ENCODE measurements at places on chromosomes 2 and 18. TPM values are rescaled to one million over a fixed set of nuclear protein-coding genes. Genes with fewer than 3 reads are reported as not detected.

- DNase-seq: no peak
Observed at GRCh38 chr2:63740943-63741342, 100.8 kb upstream of the UGP2 start.

DNA sequence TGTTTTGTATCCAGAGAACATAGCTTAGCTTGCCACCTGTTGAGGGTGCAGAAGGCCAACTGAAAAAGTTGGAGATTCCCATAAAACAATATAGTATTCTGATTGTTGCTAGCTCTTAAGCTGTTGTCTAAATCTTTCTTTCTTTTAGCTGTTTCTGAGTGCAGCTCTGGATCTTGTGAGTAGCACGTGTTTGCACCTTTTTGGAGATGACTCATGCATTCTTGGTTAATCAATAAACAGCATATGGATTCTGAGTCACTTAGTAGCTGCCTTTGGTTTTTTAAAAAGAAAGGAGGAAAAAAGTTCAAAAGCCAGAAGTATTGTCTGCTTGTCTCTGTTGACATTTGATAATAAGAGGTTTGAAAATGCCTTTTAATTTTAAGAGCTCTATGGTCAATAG is 483.0 kb upstream of the FSIP2 start:
- no peak for DNase-seq

GRCh38 chr2:64426183-64426952 is 27.6 kb upstream of the LGALSL start:
- DNase-seq: no peak

GRCh38 chr2:175234650-175235049 is 53.1 kb upstream of the ATP5MC3 start:
- no peak for DNase-seq

DNA sequence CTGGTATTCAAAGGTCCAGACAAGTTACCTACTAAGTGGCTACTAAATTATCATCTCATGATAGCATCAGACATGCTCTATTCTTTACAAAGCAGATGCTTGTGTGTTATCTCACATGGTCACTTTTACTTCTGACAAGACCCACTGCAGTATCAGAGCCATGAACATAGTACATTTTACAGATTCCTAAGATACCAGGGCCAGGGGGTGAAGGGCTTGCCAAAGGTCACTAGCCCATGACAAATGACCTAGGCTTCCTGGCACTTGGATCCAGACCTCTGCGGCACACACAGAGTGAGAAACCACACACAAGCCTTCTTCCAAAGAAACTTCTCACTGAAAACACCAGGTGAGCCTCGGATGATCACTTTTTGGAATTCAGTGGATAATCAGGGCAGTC is 446.8 kb downstream of the EIPR1 start:
- peak; percentile 15 for DNase-seq

DNA sequence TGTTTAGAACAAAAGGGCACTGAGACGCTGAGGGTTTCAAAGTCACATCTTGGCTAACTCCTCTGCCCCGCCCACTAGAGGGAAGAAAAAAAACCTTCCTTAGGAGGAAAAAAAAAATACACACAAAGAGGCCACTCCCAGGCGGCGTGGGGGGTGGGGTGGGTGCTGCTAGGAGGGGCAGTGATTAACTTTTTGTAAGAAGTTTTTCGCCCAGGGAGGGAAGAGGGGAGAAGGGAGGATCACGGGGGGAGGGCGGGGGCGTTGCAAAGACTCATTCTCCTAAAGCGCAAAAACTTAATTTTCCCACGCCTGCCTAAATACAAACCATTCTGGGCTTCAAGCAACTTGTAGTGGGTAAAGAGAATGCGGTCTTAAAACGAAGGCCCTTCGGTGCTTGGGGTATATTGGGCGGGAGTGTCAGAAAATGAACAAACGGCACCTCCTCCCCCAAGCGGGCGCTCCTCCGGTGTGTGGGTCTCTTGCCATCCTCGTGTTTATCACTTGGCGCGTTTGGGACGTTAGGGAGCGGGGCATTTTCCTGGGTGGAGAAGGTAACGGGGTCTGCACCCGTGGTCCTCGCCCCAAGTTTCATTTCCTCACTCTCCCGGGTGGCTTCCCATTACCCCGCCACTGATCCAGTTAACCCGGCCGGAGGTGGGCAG is 1.7 kb downstream of the CXCR4 start:
- DNase-seq: peak; percentile 74

DNA sequence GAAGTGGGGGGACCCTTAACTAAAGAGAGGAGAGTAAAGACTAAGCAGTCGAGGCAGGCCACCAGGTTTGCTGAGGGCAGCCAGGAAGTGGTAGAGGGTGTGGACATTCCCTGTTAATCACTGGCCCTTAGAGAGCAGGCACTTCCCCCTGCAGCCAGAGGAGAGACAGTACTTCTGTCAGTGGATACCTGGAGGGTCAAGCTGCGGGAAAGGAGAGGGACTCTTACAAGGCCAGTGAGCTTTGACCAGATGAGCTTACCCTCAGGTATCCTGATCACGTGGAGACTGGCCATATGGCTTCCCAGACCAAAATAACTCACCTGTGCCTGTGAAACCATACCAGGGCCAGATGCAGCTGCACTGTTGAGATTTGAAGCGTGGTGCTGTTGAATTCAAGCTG is 28.6 kb downstream of the ITGA6 start:
- DNase-seq: peak; percentile 72

DNA sequence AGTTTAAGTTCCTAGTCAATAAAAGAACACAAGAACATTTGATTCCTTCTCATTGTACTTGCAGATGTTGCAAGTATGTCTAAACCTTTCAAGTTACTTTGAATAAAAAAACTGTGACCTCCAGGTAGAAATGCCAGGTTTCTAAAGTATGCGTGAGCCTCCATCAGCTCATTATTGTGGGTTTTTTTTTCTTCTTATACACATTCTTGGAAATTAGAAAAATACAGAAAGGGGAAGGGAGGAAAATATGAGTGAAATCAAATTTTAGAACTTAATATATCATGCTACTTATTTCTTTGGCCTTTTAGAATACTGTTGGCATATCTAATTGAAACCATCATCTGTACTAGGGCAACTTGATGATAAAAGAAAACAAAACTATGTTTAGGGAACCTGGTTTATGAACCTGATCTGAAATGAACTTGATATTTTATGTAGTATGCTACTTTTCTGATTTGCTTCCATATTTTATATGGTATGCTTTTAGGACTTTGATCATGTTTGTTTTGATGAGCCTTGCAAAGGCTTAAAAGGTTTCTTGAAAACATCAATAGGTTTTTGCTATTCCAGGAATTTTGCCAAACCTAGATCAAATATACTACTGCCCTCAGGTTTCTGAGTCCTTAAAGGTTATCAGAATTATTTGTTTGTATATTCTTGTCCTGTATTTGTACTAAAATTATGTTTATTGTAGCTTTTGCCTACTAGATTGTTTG is 130.7 kb upstream of the MAP3K20 start:
- DNase-seq: no peak

DNA sequence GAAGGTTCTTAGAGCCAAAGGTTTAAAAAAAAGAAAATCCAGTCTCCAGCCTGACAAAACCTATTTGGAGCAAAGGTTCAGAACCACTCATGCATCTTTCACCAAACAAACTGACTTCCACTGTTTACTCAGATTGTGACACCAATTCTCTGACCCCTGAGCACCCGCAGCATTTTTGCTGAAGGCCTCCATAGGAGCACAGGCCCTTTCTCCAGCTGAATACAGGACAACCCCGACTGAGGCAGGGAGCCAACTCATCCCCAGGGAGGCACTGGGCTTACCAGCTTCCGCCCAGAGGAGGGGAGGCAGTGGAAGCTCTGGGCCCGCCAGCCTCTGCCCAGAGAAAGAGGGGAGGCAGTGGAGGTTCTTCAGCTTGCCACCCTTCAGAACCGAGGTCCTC is 51.0 kb upstream of the CNGA3 start:
- no peak for DNase-seq

DNA sequence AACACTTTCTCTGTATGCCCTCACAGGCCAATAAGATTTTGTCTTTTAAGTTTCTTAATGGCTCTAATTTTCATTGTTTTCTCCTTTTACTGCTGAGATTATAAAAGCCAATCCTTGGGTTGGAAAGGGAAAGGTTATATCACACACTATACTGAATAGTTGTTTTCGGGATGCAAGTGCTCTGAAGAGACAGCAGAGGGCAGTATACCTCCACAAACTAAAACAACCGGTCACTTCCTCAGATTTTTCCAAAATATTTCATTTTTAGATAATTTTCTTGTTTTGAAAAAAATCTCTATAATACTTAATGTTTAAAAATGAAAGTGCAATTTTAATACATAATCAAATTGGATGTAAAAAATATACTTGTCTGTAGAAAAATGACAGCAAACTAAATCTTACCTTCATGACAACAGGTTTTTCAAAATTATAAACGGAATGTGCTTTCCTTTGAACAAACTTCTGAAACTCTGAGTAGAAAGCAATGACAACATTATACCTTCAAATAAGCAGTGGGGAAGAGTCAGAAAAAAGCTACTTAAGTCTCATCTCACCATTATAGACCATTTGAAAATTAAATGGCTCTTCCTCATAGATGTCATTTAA is 82.7 kb downstream of the ORC4 start:
- DNase-seq: no peak

DNA sequence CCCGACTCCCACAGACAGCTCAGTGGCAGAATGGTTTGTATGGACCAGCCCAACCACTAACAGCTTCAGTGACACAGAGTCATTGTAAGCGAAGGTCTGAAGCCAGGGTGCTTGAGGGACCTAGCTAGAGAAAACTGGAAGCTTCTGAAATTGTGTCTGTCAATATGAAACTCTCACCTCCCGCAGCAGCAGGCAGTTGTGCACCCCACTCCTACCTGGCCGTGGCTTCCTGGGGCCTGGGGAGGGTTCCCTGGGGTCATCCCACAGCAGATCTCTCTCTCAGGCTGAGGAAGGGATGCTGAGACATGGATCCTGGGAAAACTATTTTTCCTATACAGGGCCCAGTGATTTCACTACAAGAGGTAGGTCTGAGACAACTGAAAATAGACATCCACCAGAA is 229.5 kb downstream of the TFCP2L1 start:
- no peak for DNase-seq

- DNase-seq: no peak
Observed at GRCh38 chr18:75246721-75247610, 36.4 kb downstream of the TSHZ1 start.

- DNase-seq: no peak
Observed at GRCh38 chr2:240835528-240835927, 15.5 kb upstream of the KIF1A start.

GRCh38 chr2:170587922-170588321 is 127.2 kb upstream of the SP5 start:
- DNase-seq: no peak

GRCh38 chr2:64952096-64952495 is 37.1 kb upstream of the SLC1A4 start:
- no peak for DNase-seq

The SP140 gene
- 0.32 TPM for total RNA-seq

The AQP12A gene
- not detected for total RNA-seq

The RBM43 gene
- 2.3 TPM for total RNA-seq

The CAPN10 gene
- 55.6 TPM for total RNA-seq

The UBR3 gene
- 20.0 TPM for total RNA-seq

The GALNT5 gene
- 0.11 TPM for total RNA-seq
